Stimulated activated naive CD8-positive, alpha-beta T cell treated with anti-CD3 and anti-CD28 coated beads, Interleukin-15, Interleukin-2, amounts not matched to agents 100 U/mL and 50 U/mL, for 24 hours (primary cell): ENCODE measurements at places on chromosomes 1 and 21.

- no peak for DNase-seq
These were observed 144.1 kb downstream of the PCP4 start for GRCh38 chr21:40011371-40011770.

DNA sequence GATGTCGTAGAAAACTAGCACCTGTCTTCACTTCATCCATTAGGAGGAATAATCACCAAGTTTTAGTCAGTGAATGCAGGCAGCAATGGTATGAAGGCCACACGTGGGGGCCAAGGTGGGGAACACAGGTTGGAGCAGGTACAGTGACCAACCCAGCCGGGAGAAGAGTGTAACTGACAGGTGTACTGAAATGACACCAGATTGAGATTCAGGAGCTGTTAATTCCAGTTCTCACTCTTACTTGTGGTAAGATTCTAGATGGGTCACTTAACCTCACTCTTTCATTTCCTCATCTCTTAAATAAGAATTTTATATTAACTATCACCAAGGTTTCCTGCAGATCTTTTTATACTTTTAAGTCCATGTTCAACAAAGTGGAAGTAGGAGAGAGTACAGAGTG lies 206.2 kb upstream of the PTBP2 start:
- DNase-seq: no peak

GRCh38 chr1:234848972-234849649 lies 239.1 kb upstream of the IRF2BP2 start:
- DNase-seq: no peak

- peak; percentile 68 for DNase-seq
These were observed 33.2 kb upstream of the PAX7 start for GRCh38 chr1:18597160-18598042.

DNA sequence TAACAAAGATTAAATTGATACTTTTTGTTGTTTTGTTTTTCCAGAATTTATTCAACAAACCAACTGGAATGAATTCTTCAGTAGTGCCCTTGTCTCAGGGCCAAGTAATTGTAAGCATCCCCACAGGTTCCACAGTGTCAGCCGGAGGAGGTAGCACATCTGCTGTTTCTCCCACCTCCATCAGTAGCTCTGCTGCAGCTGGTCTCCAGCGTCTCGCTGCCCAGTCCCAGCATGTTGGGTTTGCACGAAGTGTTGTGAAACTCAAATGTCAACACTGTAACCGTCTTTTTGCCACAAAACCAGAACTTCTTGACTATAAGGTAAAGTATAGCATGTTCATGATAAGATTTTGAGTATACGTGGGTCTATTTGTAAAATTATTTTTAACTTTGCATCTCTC lies 118.5 kb downstream of the ZMYM4 start:
- DNase-seq: no peak

DNA sequence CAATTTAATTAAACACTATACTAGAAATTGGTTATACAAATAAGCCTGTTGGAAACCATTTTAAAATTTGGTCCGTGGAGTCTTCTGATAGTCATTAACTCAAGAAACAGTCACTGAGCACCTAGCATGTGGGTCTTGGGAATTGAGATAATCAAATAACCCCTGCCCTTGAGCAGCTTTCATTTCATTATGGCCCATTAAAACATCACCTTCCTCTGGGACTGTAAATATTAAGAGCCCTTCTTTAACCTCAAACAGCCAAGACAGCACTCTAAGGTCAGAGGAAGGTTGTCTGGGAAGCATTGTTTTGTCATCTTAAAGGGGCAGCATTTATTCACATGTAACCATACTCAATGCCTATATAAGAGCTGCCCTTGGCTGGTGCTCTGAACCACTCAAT lies 610.3 kb upstream of the USP24 start:
- DNase-seq: no peak

DNA sequence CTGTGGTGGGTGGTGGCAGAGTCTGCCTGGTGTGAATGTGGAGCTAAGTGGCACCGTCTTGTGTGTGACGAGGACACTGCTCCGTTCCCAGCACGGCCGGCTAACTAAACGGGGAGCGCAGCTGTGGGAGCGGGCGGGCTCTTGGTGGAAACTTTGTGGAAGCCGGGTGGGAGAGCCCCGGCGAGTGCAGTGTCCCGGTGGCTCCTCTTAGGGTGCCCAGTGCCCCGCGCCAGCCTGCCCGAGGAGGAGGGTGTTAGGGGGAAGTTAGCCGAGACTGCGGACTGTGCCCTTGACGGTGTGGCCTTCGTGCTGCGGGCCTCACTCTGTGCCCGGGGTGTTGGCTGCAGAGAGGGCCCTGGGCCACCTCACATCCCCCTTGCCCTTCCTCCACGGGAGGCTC lies 9.9 kb downstream of the PEX10 start:
- DNase-seq: no peak

DNA sequence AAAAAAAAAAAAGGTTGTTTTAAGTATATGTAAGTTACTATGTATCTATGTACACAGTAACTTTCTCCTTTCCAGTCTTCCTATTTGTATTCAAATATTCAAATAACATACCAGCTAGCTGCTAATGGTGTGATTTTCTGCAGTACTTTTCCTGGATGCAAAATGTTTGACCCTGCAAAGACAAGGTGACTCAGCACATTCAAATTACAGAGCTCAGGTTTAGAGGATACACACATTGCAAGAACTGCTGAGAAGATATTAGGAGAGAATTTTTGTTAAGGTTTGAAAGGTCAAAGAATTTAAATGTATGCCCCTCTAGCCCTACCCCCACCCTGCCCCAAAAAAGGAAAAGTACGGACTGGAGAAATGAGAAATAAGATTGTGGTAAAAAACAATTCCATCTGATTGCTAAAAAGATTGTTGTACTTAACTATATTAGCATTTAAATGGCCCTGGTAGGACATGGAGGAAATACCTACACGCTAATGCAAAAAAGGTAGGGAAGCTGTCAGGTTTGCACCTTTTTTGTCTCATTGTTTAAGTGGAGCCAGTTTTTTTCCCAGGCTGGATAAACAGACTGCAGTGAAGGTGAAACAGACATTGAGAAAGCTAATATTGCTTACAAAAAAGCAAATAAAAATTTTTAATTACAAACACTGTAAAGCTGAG lies 45.6 kb downstream of the ZNF281 start:
- no peak for DNase-seq

GRCh38 chr1:9628541-9629444 lies 22.7 kb upstream of the PIK3CD start:
- peak; percentile 82 for DNase-seq

DNA sequence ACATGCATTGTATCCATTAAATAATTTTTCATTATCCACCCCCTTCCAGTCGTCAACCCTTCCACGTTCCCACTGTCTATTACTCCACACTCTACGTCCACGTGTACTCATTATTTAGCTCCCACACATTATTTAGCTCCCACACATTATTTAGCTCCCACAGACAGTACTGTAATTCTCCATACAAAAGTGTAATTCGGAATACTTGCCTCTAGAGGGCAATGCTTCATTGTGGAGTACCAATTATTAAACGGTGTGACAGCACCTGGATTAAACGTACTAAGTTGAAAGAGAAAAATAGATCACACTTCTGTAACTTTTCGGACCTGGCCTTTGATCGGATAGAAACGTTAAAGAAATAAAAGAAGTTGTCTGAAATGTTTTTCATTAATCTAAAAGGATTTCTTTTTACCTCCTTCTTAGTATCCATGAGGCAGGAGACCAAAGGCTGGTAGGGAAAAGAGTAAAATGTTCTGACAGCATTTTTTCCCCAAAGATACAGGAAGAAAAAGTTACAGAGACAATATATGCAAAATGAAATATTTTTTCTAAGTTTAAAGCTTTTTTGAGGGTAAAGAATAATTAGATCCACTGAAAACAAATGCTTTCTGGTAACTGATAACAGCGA lies 99.2 kb downstream of the LHX8 start:
- no peak for DNase-seq

GRCh38 chr1:7300893-7301663 lies 470.0 kb upstream of the VAMP3 start:
- no peak for DNase-seq

- no peak for DNase-seq
These were observed 467.1 kb downstream of the LMO4 start for GRCh38 chr1:87795615-87796337.

DNA sequence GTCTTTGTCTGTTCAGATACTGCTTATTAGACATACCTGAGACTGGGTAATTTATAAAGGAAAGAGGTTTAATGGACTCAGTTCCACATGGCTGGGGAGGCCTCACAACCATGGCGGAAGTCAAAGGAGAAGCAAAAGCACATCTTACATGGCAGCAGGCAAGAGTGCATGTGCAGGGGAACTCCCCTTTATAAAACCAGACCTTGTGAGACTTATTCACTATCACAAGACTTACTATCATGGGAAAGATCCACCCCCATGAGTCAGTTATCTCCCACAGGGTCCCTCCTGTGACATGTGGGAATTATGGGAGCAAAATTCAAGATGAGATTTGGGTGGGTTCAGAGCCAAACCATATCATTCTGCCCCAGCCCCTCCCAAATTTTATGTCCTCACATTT lies 7.1 kb upstream of the PSMA5 start:
- DNase-seq: no peak

DNA sequence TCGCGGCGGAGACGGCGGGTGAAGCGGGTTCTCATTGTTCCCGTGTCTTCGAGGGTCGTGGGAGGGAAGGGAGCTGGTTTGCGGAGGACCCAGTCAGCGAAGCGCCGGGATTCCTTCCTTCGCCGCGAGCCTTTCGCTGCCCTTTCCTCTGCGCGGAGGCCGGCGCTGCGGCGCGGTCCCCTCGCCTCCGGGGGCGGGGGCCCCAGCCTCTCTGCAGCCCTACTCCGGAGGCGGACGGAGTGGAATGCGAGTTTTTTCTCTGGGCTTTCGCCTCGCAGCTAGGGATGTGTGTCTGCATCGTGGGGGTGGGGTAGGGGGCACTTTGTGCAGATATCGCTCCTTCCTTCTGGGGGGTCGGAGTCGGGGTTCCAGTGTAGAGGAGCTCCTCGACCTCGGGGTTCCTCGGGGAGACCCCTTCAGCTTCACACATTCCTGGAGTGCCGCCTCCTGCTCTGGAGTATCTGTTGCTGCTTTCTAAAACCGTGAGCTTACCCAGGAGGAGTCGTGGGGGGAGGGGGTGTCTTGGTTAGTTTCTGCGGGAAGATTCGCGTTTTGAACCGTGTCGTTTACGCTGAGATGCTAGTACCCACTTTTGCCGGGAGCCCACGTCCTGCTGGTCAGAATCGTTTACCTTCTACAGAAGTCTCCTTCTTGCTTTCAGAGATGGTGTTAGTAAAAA lies 595 bp downstream of the RNF2 start:
- peak; percentile 49 for DNase-seq

GRCh38 chr1:14894811-14895560 lies 258.6 kb upstream of the TMEM51 start:
- no peak for DNase-seq

- no peak for DNase-seq
These were observed 630.1 kb downstream of the BRINP3 start for GRCh38 chr1:189847613-189848012.

- DNase-seq: no peak
These were observed 399.7 kb downstream of the NEGR1 start for GRCh38 chr1:71882637-71883036.

DNA sequence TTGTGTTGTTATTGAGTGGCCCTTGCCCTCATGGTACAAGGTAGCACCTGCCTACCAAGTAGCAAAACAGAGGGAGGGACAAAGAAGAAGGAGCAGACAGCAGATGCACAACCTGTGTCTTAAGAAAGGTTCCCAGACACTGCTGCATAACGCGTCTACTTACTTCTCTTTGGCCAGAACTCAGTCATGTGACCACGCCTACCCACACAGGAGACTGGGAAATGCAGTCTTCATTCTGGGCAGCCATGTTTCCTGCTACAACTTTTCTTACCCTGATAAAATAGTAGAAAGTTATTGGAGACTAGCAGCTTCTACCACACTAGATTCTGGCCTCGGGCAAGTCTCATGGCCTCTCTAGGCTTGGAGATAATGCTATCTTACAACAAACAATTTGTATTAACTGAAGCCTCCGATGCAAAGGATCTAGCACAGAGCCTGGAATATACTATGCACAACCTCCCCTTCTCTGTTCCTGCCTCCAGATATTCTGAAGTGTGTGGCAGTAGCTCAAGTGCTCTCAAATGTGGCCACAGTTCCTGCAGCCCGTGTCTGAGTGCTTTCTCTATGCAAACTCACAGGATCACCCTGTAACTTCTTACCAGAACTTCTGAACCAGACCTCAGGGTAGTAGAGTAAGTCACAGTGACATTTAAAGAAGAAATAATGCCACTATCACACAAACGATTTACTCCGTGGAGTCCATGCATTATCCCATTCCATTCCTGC lies 34.1 kb upstream of the BTG2 start:
- DNase-seq: peak; percentile 69

GRCh38 chr1:34342334-34342733 lies 165.6 kb downstream of the C1orf94 start:
- DNase-seq: no peak

DNA sequence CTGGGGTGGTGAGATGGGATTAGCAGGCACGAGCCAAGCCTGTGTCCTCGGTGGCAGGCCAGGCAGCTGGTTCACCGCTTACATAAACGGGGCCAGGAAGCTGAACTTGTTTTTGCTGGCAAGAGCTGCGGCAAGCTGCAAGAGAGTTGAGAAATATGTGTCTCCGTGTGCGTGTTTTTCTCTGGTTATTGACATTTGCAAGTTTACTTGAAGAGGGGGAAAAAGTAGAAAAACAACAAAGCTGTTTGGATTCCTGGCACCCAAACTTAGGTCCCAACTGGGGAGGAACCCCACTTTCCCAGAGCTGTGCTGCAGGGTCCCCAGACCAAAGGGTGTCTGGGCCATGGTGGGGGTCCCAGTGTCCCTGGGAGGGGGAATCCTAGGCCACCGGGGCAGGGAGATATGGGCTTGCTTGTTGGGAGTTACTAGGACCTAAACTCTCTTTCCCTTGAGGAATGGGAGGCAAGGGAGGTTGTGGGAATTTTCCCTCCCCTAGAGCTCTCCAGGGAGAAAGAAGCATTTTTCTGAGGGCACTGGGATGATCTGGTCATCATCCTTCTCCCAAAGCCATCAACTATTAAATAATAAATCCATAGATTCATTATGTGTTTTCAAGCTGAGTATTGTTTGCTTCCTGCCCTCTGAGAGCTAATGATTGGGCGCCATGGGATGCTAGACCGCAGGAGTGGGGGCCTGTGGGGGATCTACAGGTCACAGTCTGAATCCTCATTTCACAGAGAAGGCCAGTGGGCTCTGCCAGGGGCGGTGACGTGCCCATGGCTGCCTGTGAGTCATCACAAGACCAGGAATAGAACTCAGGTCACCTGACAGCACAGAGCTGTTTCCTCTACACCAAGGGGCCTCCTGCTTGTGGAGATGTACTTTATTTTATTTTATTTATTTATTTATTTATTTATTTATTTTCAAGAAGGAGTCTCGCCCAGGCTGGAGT lies 14.8 kb downstream of the IL6R start:
- peak; percentile 61 for DNase-seq
